ENCODE measurements at places on chromosomes 2 and 18. TPM values are rescaled to one million over a fixed set of nuclear protein-coding genes. Genes with fewer than 3 reads are reported as not detected.

DNA sequence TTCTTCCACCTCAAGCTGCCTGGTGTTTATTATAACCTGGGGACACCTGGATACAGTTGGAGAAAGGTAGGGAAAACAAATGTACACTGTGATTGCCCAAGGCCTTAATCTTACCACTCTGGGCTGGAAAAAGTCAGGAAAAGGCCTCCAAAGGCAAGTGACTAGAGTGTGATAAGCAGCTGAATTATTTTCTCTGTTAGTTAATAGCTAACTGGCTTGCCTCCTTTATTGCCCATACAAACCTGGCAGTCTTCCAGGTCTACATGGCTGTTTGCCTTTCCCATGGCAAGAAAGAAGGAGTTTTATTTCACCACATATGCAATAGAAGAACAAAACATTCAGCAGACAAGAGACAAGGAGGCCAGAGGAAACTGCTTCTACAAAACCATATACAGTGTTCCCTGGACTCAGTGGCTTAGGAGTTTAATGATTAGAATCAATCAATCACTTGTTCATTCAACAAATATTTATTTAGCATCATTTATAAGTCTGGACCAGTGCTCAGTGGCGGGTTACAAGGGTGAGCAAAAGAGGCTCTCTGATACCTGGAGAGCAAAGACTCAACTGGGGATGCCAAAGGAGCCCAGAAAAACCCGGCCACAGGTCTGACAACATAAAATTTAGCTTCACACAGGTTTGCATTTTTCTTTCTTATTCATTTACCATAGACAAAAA lies 27.5 kb upstream of the SUCLG1 start:
- no peak for DNase-seq

- DNase-seq = no peak
Observed at GRCh38 chr2:74619651-74620297, 28.4 kb downstream of the M1AP start.

Gene ANKRD36B
- total RNA-seq = 19.9 TPM

DNA sequence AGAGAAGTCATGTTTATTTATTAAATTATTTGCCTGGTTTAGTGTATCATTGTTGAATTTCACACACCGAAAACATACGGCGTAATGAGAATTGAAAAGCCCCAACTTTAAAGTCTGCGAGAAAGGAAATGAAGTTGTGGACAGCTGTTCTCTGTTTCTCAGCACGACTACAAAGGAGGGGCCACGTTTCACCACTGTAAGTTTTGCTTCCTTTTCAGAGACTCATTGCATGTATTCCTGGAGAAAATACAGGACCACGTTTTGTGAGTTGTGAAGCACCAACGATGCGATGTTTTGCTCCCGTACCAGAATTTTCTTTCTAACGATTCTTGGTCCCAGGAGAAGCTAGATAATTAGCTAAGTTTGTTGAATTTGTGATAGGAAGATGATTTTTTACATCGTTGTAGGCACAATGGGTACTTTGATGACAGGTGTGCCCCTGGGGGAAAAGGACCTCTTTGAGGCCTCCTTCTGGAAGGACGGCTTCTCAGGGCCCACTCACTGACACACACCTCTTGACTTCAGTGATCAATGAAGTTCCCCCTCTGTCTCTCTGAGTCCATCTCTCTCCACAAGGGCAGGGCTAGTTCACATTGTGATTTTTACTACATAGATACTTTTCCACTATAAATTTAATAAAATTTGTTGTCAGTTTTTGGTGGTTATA lies 23.7 kb upstream of the ACKR3 start:
- no peak for DNase-seq

DNA sequence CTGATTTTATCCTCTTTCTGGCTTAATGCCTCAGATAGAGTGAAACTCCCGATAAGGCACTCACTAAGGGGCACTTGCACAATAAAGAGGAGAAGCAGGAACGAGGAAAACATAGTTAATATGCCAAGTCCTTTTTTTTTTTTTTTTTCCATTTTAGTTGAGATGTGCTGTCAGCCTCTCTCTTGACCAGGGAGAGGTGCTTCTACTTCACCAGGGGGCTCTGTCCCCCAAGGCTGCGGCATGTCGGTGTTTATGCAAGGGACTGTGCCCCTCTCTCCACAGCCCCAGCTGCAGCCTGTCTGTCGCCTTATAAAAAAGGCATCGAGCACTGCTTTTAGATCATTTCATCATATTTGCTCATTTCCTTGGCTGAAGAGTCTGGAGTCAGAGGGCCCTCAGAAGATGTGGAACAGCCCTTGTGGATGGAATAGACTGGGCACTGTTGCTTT lies 178.1 kb downstream of the SLC8A1 start:
- no peak for DNase-seq

DNA sequence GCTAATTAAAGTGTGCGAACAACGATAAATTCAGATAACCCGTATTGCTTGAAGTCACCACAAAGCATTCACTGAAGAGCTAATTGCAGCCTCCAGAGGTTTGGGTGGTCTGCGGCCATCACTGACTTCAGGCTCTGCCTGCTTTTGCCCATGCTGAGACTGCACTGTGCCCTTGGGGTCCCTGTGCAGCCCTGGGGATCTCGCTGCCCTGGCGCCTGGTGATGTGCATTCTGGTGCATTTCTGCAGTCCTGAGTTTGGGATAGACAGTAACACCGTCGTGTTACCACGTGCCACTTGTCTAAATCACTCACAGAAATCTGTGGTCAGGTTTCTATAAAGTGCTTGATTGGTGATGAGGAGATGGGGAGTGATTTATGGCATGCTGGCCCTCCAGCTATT lies 27.6 kb downstream of the LDLRAD4 start:
- DNase-seq = no peak

DNA sequence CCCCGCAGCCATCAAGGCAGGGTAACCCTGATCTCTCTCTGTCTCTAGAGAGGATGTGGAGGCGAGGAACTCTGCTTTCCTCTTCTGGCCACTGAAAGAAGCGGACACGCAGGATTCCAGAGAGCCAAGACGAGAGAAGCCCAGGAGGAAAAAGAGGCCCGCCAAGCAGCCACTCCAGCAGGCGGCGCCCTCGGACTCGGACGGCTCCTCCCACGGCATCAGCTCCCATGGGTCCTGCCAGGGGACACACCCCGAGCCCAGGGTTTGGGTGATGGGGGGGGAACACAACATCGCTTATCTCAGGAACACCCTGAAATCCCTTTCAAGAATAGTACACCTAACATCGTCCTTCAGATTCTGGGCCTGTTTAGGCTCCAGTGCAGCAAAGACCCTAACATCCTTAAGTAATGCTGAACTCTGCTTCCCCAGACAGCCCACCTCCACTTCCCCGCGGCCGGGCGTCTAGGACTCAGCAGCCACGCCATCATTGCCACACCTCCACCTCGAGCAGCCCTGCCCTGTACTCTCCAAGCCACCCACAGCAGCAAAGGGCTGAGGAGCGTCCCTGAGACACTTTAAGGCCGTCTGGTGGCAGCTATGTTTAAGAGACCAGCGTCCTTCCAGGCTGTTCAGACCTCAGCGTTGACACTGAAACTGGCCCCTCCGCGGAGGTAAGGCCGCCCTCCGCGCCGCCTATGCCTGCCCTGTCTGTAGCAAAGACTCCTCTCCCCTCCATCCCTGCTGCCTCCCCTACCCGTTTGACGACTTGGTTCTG lies 34.3 kb upstream of the CNGA3 start:
- no peak for DNase-seq

DNA sequence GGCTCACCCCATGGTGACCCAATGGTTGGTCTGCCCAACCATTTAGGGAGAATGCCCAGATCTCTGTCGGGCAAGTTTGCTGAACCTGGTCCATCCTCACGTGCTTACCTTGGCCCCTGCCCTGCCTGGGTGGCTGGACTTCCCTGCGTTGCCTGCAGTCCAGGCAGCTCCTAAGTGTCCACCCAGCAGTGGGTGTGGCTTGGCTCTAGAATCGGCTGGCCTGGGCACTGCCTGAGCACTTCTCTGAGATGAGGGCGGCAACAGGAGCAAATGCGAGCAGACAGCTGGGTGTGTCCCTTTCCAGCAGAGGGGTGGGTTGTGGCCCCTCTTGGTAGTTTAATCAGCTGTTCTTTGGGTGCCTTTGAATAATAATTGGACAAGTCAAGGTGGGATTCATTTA lies 11.3 kb downstream of the PCARE start:
- no peak for DNase-seq

DNA sequence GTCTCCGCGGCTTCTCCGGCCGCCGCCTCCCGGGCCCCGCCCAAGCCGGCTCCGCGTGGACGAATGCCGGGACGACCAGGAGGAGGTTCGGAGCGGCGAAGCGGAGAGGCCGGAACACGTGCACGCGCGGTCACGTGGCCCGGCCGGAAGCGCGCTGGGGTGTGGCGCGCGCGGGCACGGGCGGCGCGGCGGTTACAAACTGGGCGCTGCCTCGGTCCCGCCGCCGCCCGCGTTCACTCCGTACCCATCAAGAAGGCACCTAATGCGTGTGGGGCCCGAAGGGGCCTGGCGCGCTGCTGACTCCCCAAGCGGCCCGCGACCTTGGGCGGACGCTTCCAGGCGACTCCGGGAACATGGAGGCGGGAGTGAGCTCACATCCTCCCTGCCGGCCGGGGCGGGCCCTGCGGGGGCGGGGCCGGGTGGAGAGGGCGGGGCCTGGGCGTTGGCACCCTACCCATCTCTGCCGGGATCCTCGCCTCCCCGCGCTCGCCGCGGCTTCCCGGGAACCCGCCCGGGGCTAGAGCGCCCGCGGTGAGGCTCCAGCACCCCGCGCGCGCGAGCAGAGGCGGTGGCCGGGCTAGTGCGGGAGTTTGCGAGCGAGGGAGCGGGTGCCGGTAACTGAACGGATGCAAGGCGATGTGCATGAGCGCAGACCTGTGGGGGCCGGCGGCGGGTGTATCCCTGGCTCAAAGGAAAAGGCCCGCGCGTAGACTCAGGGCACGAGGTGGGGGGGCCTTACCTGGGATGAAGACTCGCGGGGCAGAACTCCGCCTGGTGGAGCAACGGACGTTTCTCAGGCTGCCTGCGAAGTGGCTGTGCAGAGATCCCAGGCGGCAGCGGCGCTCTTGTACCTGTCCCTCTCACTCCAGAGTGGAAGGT lies at the start of gene TMEM185B:
TSS of gene TMEM185B (minus strand) at position 367 of the 879 bp plus-strand sequence. CDS start 424 bp downstream, outside the sequence.
- DNase-seq = peak; percentile 94

Gene CYP26B1
- 7.8 TPM for total RNA-seq

Gene B3GNT7
- 47.9 TPM for total RNA-seq

DNA sequence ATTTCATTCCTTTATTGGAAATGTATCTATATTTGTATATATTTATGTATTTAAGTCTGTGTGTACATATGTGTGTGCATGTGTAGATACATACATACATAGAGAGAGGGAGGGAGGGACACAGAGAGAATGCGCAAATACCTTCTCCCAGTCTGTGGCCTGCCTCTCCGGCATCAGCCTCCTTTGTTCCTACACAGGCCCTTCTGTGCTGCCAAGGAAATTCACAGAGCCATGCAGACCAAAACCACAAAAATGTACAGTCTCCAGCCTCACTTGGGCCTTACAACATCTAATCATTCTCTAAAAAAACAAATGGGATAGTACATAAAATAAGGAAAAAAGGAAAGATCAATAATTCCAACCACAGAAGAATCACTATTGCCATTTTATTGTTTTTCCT lies 8.8 kb upstream of the CRACDL start:
- DNase-seq = no peak

Gene CTLA4
- total RNA-seq = not detected

GRCh38 chr2:218245214-218245613 lies 15.6 kb upstream of the GPBAR1 start:
- no peak for DNase-seq

- DNase-seq = peak; percentile 35
Observed at GRCh38 chr2:18171191-18172139, 293.0 kb downstream of the KCNS3 start.

GRCh38 chr2:9595746-9596145 lies 35.1 kb downstream of the YWHAQ start:
- DNase-seq = no peak

GRCh38 chr2:64049633-64050220 lies 30.5 kb upstream of the VPS54 start:
- peak; percentile 67 for DNase-seq

DNA sequence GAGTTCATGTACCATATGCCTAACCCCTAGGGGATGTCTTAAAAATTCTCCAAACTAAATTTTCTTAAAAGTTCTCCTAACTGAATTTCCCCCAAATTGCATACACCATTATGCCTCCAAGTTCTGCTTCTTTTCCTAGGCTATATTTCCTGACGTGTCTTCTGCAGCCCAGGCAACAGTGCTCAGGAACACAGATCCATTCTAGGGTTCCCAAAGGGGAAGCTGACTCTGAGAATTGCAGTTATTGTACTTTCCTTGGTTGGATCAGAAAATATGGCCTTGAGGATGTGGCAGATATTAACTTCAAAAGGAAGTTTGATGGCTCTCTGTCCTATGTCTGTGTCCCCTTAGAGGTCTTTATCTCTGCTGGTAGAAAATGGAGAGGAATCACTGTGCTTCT lies 124.3 kb downstream of the TMEM17 start:
- no peak for DNase-seq

GRCh38 chr2:224722770-224723169 lies 6.6 kb upstream of the CCDC195 start:
- no peak for DNase-seq
